AML-193 (cell line): ENCODE measurements at places on chromosomes 7 and 10.

GRCh38 chr10:110601581-110601980 lies 34.1 kb downstream of the SMC3 start:
- DNase-seq: no peak

DNA sequence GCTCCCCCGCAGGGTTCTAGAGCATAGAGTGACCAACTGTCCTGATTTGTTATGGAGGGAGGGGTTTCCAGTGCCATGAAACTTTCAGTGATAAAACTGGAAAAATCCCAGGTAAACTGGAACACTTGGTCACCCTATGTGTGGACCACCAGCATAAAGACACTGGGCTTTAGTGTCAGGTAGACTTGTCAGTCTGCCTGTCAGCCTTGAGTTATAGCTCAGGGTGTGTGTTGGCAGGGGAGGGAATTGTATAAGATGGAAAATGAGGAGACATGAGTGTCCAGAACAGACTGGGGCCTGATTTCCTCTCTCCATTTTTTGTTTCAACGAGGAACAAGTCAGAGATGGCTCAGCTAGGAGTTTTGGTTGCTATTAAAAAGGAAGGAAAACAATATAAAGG lies 10.2 kb upstream of the EFCAB10 start:
- DNase-seq: no peak

GRCh38 chr7:45590679-45591057 lies 16.5 kb downstream of the ADCY1 start:
- DNase-seq: no peak

DNA sequence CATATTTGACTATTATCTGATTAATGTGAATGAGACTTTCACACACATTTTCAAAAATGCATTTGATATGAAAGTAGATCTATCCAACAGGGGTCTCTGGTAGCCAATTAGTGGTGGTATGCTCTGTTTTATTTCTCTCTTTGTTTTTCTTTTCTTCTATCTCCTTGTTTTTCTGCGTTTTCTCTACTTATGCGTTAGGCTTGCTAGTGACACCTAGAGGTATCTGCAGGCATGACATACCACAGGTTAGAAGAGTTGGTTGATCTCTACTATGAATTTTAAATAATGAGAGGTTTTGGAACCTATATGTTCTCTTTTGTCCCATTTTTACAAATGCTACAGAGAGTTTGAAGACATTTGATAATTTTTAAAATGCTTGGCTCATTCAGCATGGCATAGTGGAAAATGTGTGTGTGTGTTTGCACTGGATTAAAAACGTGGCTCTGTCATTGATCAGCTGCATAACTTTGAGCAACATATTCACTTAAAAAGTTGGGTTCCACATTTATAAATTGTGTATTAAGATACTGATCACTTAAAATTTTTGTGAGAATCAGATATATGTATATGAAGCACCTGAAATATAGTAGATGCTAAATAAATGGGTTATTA lies 28.1 kb upstream of the PLXDC2 start:
- DNase-seq: peak; percentile 54

- DNase-seq: no peak
Measured at GRCh38 chr7:135447748-135448147, 62.2 kb downstream of the CNOT4 start.

DNA sequence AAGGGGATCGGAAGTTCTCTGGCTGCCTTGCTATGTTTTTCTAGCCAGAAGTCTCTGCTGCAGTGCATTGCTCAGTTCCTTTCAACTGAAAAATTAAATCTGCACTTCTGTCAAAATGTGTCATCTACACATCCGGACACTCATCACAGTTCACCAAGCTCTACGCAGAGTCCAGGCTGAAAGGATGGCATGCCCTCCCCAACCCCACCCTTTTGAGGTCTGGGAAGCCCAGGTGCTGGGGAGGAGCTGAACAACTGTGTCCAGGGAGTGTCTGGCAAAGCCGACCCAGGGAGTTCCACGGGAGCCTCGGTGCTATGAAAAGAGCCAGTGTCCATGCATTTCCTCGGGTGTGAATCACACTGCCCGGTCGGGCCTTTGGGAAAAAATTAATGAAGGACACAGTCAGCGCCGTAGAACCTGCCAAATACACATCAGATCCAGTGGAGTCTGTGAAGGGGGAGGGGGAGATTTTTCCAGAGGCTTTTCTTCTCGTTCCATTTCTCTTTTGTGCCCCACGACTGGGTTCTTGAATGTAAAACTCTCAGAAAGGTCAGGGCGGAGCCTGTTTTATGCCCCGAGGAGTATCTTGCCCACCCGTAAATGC lies 757 bp upstream of the PALS2 start:
- no peak for DNase-seq

- DNase-seq: no peak
Measured at GRCh38 chr10:26365681-26366358, 72.3 kb upstream of the APBB1IP start.

- no peak for DNase-seq
Measured at GRCh38 chr10:131652438-131653139, 248.2 kb upstream of the PPP2R2D start.

DNA sequence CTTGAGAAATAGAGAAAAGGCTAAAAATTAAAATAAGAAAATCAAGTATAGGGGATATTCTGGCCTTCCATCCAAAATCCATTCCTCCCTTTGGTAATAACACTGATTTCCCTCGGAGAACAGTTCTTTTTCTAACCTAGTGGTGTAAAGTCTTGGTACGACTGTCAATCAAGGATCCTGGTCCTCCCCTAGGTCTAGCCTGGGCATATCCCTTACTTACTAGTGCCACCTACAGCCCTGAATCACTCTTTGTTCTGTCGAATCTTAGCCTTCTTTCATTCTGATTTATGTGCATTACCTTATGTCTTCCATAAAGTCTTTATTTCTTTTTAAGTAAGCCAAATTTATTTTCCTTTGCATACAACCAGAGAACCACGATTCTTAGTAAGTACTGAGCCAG lies 298.7 kb upstream of the LRRTM3 start:
- DNase-seq: peak; percentile 22

DNA sequence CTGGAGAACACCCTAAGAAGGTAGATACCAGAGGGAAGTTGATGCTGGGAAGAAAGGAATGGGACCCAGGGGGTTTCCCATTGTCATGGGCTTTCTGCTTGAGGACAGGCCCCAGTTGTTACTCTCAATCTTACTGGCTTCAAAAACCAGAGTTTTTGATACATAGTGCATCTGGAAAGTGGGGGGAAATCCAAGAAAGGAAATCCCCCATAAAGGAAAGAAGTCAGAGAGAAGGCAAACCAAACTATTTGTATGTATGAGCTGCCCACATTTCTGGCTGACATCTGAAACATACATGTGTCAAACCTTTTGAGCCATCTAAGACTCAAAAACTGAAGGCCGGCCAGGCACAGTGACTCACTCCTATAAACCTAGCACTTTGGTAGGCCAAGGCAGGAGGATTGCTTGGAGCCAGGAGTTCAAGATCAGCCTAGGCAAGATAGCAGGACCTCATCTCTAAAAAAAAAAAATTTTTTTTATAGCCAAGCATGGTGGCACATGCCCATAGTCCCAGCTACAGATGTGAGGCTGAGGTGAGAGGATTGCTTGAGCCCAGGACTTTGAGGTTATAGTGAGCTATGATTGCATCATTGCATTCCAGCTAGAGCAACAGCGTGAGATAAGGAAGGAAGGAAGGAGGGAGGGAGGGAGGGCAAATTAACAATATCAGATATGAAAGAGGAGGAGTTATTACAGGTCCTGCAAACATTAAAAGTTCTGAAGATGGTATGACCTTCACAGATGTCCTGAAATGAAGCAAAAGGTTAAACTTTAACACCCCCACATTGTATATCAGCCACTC lies 6.7 kb upstream of the COA1 start:
- DNase-seq: peak; percentile 28

- DNase-seq: no peak
Measured at GRCh38 chr10:7659560-7659959, 7.2 kb downstream of the ITIH5 start.

DNA sequence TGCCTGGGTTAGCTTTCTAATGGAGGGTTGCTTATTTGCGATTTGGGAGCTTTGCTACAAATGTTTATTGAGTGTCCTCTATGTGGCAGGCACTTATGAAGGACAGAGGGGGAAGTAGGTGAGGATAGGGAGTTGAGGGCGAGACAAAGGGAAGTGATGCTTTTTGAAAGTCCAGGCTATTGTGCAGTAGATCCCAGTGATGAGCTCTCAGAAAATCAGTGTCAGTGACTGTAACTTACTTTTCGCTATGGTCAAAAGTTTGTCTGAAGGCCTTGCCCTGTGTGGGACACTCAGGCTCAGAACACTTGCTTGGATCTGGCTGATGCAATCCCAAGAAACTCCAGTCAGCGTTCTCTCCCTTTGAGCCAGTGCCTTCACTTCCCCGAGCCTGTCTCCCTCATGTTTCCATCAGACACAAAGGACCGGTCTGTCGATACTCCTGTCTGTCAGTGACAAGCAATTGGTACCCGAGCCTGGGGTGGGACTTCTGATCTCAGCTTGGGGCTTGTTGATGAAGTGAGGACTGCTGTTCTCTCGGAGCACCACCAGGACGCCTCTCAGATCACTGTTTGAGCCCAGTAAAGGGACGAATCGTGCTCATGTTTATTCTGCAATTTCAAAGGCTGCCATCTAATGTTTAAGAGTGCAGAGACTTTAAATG lies 63.1 kb upstream of the SORCS3 start:
- no peak for DNase-seq

DNA sequence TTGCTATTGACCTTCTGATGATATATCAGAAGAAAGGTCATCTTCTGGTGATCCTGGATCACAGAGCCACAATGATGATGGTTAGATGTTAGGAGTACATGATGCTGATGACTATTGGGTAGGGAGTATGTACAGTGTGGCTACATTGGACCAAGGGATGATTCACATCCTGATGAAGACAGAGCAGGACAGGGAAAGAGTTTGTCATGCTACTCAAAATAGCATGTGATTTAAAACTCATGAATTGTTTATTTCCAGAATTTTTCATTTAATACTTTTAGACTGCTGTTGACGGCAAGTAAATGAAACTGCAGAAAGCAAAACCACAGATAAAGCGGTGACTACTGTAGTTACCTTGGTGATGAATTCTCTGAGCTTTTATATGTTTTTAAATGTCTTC lies 397.3 kb downstream of the PPP1R3A start:
- no peak for DNase-seq

DNA sequence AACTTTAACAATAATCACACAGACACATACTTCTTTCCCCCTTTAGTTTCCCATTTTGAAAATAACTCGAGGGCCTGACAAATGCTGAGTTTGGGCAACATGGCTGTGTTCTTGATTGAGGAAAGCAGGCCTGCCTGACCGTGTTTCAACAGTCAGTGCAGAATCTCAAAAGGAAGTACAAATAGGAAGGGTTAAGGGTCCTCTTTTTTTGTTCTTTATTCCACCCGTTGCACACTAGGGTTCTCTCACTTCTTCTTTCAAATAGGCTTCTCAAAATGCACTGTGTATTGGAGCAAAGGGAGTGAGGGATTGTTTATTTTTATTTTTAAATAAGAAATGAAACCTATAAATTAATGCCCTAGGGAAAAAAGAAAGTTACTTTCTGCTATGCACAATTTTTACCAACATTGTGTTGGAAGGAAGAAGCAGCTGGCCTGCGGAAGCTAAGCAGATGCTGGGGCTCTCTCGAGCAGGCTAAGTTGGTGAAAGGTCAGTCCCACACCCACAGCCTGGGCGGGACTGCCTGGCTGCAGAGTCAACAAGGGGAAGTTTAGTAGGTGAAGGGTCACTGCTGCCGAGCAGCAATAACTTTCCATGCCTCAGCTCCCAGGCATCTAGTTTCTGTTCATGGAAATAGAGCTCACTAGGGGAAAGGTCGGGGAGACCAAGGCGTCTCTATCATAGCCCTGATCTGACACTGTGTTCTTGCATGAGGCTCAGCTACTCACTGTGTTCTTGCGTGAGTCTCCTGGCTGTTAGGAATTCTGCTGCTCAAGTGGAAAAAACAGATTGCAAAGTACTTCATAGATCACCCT lies 12.2 kb upstream of the PDK4 start:
- peak; percentile 89 for DNase-seq

DNA sequence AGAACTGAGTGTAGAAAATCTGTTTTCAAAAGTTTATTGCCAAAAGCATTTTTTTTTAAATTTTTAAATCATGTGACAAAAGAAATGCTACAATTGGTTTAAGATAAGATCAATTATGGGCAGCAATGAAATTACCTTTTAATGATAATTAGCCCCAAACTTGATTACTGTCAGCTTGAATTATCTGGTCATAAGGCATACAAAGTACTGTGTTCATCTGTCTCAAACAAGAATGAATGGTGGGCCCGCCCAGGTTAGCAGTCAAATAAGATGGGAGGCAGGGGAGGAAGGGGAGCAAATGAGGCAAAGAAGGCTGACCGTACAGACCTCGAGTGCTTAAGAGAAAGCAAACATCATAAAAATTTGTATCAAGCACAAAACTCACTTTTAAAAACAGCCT lies 68.1 kb downstream of the JAZF1 start:
- no peak for DNase-seq

DNA sequence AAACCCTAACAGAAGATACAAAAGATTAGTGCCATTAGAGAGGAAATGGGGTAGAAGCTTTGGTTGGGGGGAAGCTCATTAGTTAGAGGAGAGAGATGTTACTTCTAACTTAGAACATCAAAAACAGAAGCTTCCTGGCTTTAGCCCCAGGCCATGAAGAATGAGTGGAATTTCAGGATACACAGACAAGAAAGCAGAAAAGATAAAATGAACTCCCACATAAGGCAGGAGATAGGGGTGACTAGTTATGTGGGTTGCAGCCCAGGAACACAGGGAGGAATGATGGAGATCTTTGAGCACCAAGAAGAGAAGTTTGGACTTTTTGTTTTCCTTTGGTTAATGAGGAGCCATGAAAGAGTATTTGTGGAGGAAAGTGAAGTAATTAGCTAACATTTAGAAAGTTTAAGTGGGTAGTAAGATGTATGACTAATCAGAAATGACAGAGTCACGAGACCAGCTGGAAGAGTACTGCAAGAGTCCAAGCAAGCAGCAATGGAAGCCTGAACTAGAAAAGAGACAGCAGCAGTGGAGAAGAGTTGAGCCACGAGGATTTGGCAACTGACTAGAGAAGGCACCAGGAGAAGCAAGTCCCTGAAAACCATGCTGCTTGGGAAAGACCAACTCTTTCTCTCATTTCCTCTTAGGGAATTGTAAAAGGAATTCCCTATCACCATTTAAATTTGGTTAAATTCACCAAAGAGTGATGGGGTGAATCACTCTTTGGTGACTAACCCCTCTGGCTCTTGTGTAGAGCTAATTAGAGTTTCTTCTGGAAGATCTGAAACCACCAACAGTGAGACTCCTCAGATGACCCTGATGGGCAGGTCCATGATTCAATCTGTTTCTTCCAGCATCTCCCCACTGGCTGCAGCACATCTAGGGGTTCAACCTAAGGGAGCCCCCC lies 131.9 kb downstream of the KCNMA1 start:
- DNase-seq: no peak

DNA sequence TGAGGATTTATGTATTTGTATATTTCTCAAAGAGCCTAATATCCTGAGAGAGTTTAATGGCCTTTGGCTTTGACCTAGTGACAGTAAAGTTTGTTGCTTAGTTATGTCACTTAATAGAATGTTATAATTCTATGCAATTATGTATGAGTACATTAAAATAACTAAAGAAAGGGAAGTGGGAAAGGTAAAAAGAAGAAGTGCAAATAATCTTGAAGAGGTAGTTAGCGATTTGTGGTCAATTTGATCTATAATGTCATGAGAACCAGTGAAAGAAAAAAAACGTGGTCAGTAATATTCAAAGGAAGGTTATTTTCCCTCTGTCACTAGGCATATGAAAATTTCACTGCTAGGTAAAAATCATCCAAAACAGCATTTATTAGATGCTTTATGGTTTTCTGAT lies 143.4 kb upstream of the LSM8 start:
- no peak for DNase-seq

- peak; percentile 17 for DNase-seq
Measured at GRCh38 chr7:16660702-16661464, 14.9 kb downstream of the BZW2 start.
